ENCODE measurements at places on chromosomes 4 and X.

GRCh38 chrX:40866893-40867292, 131.6 kb upstream of the MED14 start:
- no peak for DNase-seq
- peaks cover 2% of the 10 kb centered on the region for H3K36me3 ChIP-seq
- H3K4me1 ChIP-seq = peaks cover 5% of the 10 kb centered on the region
- no peak overlapping the region for H3K27ac ChIP-seq
- no peak overlapping the region for H3K4me3 ChIP-seq
- H3K27me3 ChIP-seq = peaks cover 9% of the 10 kb centered on the region

GRCh38 chrX:116276261-116276660, 105.7 kb downstream of the AGTR2 start:
- H3K4me3 ChIP-seq = no peak overlapping the region
- DNase-seq = no peak
- no peaks in the 10 kb centered on the region for H3K4me1 ChIP-seq
- H3K27ac ChIP-seq = no peak overlapping the region
- H3K27me3 ChIP-seq = no peaks in the 10 kb centered on the region

- H3K36me3 ChIP-seq = peaks cover under 1% of the 10 kb centered on the region
- no peak overlapping the region for H3K4me3 ChIP-seq
- H3K27ac ChIP-seq = no peak overlapping the region
- DNase-seq = no peak
- H3K27me3 ChIP-seq = peaks cover 4% of the 10 kb centered on the region
Measured at GRCh38 chr4:152164561-152164960, 371.3 kb downstream of the FBXW7 start.

- H3K36me3 ChIP-seq = no peaks in the 10 kb centered on the region
- DNase-seq = no peak
- no peaks in the 10 kb centered on the region for H3K27me3 ChIP-seq
Measured at GRCh38 chr4:156584100-156584499, 387.5 kb downstream of the PDGFC start.

DNA sequence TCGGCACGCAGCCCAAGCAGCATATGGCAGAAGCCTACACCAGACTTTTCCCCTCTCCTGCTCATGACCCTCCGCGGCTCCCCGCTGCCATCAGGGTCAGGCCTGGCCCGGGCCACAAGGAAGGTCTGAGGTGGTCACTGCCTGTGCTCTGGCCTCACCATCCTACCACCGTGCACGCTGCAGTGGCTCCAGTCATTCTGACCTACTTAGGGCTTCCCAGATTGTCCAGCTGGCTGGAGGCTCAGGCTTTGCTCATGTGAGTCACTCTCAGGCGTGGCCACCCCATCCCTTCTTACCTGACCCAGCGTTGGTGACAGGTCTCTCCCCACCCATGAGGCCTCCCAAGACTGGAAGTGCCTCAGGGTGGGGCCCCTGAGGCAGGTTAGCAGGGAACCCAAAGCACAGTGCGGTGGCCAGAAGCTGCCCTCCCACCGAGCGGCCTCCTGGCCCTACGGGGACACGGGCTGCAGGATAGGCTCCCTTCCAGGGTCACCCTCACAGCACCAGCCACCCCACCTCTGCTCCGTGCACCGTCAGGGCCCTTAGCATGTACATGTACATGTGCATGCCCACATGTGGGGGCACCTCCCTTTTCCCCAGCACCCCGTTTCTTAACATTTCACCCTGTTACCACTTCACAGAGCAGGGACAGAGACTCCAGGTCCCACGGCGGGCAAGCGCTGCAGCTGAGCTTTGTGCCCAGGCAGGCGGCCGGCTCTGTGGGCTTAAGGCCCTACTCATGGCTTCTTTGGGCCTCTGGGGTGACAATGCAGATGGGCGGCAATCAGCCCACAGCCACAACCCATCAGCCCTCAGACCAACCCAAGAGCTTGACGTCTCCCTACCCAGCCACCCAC, 2.2 kb downstream of the TREX2 start:
- peaks cover 7% of the 10 kb centered on the region for H3K27me3 ChIP-seq
- no peaks in the 10 kb centered on the region for H3K36me3 ChIP-seq
- H3K4me1 ChIP-seq = no peaks in the 10 kb centered on the region

GRCh38 chr4:128827296-128827695, 17.8 kb downstream of the JADE1 start:
- H3K27ac ChIP-seq = peak overlapping the region; percentile 6
- no peak overlapping the region for H3K4me3 ChIP-seq
- H3K36me3 ChIP-seq = peaks cover 16% of the 10 kb centered on the region
- H3K27me3 ChIP-seq = no peaks in the 10 kb centered on the region
- peaks cover 26% of the 10 kb centered on the region for H3K4me1 ChIP-seq
- no peak for DNase-seq

- H3K27ac ChIP-seq = no peak overlapping the region
- H3K27me3 ChIP-seq = no peaks in the 10 kb centered on the region
- no peaks in the 10 kb centered on the region for H3K36me3 ChIP-seq
- no peak for DNase-seq
Measured at GRCh38 chrX:72659723-72660122, 54.4 kb downstream of the PHKA1 start.

GRCh38 chr4:2741626-2742025, 14.5 kb downstream of the TNIP2 start:
- no peak overlapping the region for H3K4me3 ChIP-seq
- H3K27ac ChIP-seq = no peak overlapping the region
- DNase-seq = no peak
- peaks cover 14% of the 10 kb centered on the region for H3K4me1 ChIP-seq
- peaks cover 30% of the 10 kb centered on the region for H3K36me3 ChIP-seq
- no peaks in the 10 kb centered on the region for H3K27me3 ChIP-seq

DNA sequence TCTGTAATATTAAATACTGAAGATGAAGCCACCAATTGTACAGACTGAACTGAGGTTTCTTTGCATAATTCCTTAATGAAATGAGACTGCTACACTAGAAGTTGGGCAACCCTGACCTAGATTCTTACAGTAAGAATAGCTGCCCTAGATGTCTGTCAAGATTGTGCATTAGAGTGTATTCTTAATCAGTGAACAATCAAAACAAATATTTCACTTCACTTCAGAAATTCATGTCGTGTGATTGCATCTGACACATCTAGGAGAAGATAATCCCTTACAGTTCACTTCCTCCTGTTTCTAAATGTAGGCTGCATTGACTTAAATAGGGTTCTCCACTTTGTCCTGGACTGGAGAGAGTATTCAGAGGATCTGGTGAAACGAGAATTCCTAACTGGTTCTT, 283.1 kb downstream of the HNRNPD start:
- H3K27ac ChIP-seq = no peak overlapping the region
- H3K36me3 ChIP-seq = no peaks in the 10 kb centered on the region
- H3K4me3 ChIP-seq = no peak overlapping the region
- H3K27me3 ChIP-seq = no peaks in the 10 kb centered on the region
- no peak for DNase-seq
- H3K4me1 ChIP-seq = no peaks in the 10 kb centered on the region

DNA sequence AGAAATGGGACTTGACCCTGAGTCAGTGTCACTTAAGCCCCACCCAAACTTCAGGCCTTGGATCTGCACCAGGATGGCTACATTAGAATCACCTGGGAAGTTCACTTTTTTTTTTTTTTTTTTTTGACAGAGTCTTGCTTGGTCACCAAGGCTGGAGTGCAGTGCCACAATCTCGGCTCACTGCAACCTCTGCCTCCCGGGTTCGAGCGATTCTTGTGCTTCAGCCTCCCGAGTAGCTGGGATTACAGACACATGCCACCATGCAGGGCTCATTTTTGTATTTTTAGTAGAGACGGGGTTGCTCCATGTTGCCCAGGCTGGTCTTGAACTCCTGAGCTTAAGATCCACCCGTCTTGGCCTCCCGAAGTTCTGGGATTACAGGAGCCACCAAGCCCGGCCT, 3.0 kb downstream of the NCBP2L start:
- no peak overlapping the region for H3K4me3 ChIP-seq
- no peaks in the 10 kb centered on the region for H3K36me3 ChIP-seq
- no peak for DNase-seq
- H3K27me3 ChIP-seq = peaks cover 4% of the 10 kb centered on the region
- no peak overlapping the region for H3K27ac ChIP-seq

- H3K4me1 ChIP-seq = no peaks in the 10 kb centered on the region
- no peak overlapping the region for H3K4me3 ChIP-seq
- no peak overlapping the region for H3K27ac ChIP-seq
- H3K27me3 ChIP-seq = no peaks in the 10 kb centered on the region
Measured at GRCh38 chr4:57374866-57375595, 264.8 kb upstream of the IGFBP7 start.

GRCh38 chr4:159401226-159401712, 298.4 kb downstream of the RAPGEF2 start:
- H3K27ac ChIP-seq = no peak overlapping the region
- DNase-seq = no peak
- peaks cover 1% of the 10 kb centered on the region for H3K4me1 ChIP-seq
- peaks cover 5% of the 10 kb centered on the region for H3K27me3 ChIP-seq
- no peaks in the 10 kb centered on the region for H3K36me3 ChIP-seq

DNA sequence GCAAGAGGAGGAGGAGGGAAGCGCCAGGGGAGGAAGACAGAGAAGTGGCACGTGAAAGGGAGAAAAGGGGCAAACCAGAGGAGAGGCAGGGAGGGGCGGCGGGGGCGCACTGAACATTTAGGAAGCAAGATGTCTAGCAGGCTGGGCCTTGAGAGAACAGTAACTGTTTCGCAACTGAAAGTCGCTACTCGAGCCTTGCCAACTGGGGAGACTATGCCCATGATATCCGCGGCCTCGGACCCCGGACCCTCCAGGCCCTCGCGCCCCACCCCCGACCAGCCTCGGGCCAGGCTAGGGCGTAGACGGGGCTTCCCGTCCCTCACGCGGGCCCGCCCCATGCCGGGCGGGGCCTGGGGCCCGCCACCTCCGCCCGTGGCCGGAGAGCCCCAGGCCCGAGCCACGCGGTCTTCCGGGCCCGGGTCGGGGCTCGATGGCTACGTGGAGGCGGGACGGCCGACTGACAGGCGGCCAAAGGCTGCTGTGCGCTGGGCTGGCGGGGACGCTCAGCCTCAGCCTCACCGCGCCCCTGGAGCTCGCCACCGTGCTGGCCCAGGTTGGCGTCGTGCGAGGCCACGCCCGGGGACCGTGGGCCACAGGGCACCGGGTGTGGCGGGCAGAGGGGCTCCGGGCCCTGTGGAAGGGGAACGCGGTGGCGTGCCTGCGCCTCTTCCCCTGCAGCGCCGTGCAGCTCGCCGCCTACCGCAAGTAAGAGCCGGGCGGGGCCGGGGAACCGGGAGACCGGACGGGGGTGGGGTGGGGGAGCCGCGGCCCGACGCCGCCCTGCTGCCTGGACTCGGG, at the start of gene SLC25A43:
Gene SLC25A43 (plus strand): TSS at position 363 of the 798 bp plus-strand sequence. CDS start 68 bp downstream, at position 431.
- peak within 1 kb of the TSS; percentile 94 for H3K4me3 ChIP-seq
- peaks cover 2% of the 10 kb centered on the region for H3K36me3 ChIP-seq
- peak; percentile 61 for DNase-seq
- H3K4me1 ChIP-seq = peaks cover 11% of the 10 kb centered on the region
- H3K27me3 ChIP-seq = no peaks in the 10 kb centered on the region
- H3K27ac ChIP-seq = peak within 1 kb of the TSS; percentile 88

GRCh38 chr4:81282131-81282530, 67.1 kb upstream of the PRKG2 start:
- no peak overlapping the region for H3K4me3 ChIP-seq
- H3K4me1 ChIP-seq = no peaks in the 10 kb centered on the region
- peaks cover 4% of the 10 kb centered on the region for H3K27me3 ChIP-seq

DNA sequence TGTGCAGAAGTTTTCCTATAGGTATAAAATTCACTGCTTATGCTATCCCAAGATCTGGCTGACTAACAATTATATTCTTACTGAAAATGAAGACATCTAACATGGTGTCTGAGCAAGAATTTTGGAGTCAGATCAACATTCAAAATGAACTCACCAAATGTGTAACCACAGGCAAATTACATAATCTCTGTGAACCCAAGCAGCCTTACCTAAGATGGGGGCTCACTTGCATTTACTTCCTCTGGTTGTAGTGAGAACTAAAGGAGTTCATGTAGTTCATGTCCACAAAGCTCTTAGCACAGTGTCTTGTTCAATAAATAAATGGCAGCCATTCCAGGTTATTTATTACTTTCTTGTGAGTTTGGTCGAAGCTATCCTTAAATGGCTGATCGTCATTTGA, 163.9 kb upstream of the LCORL start:
- H3K4me3 ChIP-seq = no peak overlapping the region
- no peaks in the 10 kb centered on the region for H3K36me3 ChIP-seq
- peaks cover 6% of the 10 kb centered on the region for H3K27me3 ChIP-seq
- no peak overlapping the region for H3K27ac ChIP-seq
- H3K4me1 ChIP-seq = no peaks in the 10 kb centered on the region

DNA sequence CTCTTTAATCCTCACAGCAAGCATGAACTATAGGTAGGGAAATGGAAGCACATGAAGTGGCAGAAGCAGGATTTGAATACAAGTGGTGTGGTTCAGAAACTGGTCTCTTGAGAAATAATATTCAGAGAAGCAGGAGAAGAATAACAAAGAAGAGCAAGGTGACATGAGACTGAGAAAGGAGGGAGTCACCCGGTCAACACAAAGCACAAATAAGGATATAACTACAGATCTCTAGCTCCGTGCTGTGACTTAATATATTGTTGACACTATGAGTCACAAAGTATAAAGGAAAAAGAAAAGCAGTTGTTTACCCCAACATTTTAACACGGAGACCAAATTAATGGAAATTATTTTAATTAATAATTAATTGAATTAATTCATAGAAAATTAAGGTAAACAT, 204.5 kb downstream of the CPE start:
- H3K4me1 ChIP-seq = no peaks in the 10 kb centered on the region
- peaks cover 2% of the 10 kb centered on the region for H3K27me3 ChIP-seq
- H3K36me3 ChIP-seq = no peaks in the 10 kb centered on the region
- DNase-seq = no peak

- no peak overlapping the region for H3K4me3 ChIP-seq
- H3K36me3 ChIP-seq = peaks cover 9% of the 10 kb centered on the region
- no peaks in the 10 kb centered on the region for H3K4me1 ChIP-seq
- DNase-seq = no peak
- no peak overlapping the region for H3K27ac ChIP-seq
Measured at GRCh38 chr4:48243887-48244286, 25.8 kb downstream of the TEC start.

- peaks cover 57% of the 10 kb centered on the region for H3K27me3 ChIP-seq
- no peaks in the 10 kb centered on the region for H3K36me3 ChIP-seq
- H3K27ac ChIP-seq = no peak overlapping the region
- no peaks in the 10 kb centered on the region for H3K4me1 ChIP-seq
- H3K4me3 ChIP-seq = no peak overlapping the region
- DNase-seq = no peak
Measured at GRCh38 chr4:7193030-7193958, 956 bp downstream of the SORCS2 start.

- H3K36me3 ChIP-seq = peaks cover 15% of the 10 kb centered on the region
- peak; percentile 77 for DNase-seq
- H3K4me3 ChIP-seq = peak overlapping the region; percentile 64
- peak overlapping the region; percentile 94 for H3K27ac ChIP-seq
Measured at GRCh38 chrX:130082244-130083106, 27.8 kb downstream of the ELF4 start.

GRCh38 chrX:72079607-72080006, 52.1 kb downstream of the RTL5 start:
- DNase-seq = no peak
- H3K27ac ChIP-seq = no peak overlapping the region
- H3K4me3 ChIP-seq = no peak overlapping the region
- H3K27me3 ChIP-seq = peaks cover 13% of the 10 kb centered on the region
- H3K36me3 ChIP-seq = no peaks in the 10 kb centered on the region

- H3K4me3 ChIP-seq = peak overlapping the region; percentile 9
- H3K36me3 ChIP-seq = no peaks in the 10 kb centered on the region
- H3K4me1 ChIP-seq = no peaks in the 10 kb centered on the region
- peaks cover 2% of the 10 kb centered on the region for H3K27me3 ChIP-seq
- DNase-seq = no peak
Measured at GRCh38 chr4:18419780-18420179, 398.2 kb upstream of the LCORL start.

Measured in activated naive CD8-positive, alpha-beta T cell treated with anti-CD3 and anti-CD28 coated beads, Interleukin-2, amount 10 ng/mL, durations not matched to agents 7 days and 5 days (primary cell).